HT-29 (cell line): ENCODE measurements at places on chromosomes 16 and 17. TPM values are rescaled to one million over a fixed set of nuclear protein-coding genes. Genes with fewer than 3 reads are reported as not detected.

- DNase-seq: no peak
These were observed 167.1 kb upstream of the FOXF1 start for GRCh38 chr16:86343027-86343795.

The OSGIN1 gene
- 14.2 and 16.1 TPM in 2 replicates for total RNA-seq

DNA sequence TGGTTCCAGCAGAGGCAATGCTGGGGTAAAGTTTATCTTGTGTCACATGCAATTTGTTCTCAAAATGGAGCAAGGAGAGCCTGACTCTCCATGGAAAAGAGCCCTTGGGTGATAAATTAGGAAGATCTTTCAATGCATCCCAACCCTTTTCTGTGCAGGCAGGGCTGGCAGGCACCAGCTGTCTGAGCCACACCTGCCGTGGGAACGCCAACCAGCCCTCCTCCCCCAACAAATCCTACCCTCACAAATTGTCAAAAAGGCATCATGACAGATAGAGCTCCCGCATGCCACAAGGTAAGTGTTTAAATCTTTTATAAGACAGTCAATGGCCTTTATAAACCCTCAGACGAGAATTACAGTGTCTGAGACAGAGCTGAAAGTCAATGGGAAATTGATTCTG, 418.5 kb upstream of the CDH5 start:
- DNase-seq: no peak

DNA sequence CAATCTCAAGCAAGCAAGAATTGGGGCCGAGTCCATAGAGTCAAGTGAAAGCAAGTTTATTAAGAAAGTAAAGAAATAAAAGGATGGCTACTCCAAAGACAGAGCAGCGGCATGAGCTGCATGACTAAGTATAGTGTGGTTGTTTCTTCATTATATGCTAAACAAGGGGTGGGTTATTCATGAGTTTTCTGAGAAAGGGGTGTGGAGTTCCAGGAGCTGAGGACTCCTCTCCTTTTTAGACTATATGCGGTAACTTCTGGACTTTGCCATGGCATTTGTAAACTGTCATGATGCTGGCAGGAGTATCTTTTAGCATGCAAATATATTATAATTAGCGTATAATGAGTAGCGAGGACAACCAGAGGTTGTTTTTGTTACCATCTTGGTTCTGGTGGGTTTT, 819.9 kb downstream of the KCNJ2 start:
- no peak for DNase-seq

The CA4 gene
- 0.10 TPM in 1 of 2 replicates, not detected in the other for total RNA-seq

The ECI1 gene
- 160 and 162 TPM in 2 replicates for total RNA-seq

DNA sequence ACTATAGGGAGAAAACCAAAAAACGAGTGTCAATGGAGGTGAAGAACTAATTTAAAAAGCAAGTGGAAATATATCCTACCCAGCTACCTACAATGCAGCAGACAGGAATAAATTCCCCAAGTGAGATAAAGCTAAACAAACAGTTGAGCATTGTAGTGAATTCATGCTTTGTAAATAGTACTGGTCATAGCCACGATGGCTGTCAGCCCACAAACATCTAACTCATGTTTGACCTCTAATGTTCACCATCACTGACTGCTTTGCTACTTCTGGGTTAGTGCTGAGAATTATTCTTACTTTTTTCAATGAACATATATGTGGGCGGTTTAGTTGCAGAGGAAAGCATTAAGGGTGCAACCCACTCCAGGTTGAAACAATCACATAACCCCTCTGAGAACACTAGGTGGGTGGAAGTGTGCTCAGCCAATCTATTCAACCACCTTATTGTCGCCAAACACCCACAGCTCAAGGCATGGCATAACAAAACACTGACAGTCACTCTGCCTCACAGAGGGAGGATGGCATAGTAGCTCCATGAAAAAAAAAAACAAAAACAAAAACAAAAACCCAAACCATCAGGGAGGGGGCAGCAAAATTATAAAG, 264.1 kb downstream of the ZFHX3 start:
- DNase-seq: no peak

DNA sequence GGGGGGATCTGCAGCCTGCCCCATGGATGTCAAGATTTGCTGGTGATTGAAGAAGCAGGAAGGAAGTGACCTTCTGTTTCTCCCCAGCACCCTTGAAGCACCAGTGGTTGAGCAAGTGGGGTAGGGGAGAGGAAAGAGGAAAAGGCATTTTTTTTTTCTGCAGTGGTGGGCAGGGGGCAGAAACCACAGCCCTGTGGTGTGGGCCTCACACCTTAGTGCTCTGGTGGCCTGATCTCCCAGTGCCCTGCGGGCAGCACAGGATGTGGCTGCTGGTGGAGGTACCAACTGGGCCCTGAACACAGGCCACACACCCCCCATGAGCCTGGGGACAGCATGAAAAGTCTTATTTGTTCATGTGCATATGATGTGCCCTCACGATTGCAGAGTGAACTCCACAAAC, 7.1 kb downstream of the ITGAD start:
- DNase-seq: no peak

DNA sequence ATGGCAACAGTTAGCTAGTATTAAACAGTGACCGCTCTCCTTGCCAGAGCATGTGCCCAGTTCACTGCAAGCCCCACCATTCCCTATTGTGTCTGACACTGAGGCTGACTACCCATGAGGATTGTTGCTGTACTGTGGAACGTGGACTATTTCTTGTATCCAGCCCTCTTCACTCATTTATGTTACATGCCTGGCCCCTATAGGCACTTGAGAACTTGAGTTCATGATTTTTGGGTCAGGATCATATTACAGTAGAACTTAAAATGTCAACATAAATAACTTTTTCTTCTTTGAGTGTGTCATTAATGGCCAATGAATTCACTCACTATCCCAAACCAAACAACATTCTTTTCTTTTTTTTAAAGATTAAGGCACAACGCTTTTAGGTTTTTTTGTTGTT, 55.7 kb downstream of the LYRM1 start:
- DNase-seq: no peak

- DNase-seq: no peak
These were observed 4.1 kb downstream of the INPP5K start for GRCh38 chr17:1512351-1512750.

DNA sequence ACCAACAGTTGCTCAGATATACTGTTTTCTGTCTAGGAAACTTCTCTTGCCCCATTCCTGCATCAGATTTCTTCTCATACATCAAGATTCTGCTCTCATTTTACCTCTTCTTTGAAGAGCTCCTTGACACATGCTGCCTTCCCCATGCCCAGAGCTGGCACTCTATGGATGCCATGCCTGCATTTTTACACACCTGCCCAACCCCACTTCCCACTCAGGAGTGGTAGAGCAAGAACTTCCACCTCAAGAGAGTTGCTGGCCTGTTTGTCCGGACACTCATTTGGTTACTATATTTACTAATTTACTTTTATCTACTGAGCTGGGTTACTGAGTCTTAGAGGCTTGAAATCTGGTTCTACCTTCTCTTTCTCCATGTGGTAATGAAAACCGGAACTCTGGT, 98.3 kb upstream of the HLF start:
- DNase-seq: no peak

The CHAD gene
- not detected in 2 replicates for total RNA-seq

The HCFC1R1 gene
- total RNA-seq: 32.0 and 39.4 TPM in 2 replicates

The DNAI2 gene
- total RNA-seq: not detected in 2 replicates

DNA sequence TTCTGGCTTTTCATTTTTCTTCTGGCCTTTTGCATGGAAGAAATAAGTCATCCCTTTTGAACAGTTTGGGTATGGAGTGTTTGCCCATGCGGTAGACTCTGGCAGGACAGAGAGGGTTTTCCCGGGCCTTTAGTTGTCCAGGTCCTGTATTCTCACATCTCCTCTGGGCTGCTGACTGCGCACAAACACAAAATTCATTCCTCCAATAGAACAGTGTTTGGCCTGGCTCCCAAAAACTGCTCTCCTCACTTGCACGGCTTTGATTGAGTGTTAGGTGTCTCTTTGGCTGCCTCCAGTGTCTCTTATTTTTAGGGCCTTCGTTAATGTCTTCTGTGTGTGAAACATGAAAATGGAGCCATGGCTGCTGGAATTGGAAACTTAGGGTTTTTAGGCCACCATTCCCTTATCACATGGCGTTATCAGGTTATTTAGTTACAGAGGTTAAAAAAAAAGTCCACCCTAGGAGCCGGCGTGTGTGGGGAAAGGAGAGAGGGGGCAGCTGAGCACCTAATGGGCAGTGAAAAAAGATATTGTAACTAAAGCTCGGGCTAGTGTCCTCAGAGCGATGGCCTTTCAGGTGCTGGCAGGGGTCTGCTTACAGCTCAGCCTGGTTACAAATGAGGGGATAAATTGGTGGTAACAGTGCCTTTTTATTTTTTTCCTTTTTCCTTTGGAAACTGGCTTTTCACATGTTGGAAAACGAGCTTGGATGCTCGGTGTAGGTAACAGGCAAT, 47.3 kb downstream of the PRKCA start:
- no peak for DNase-seq

The RUNDC3A gene
- total RNA-seq: 0.16 and 0.36 TPM in 2 replicates

GRCh38 chr16:78866521-78866920, 734.0 kb downstream of the MAF start:
- DNase-seq: no peak

- no peak for DNase-seq
These were observed 1.5 kb downstream of the ZNF205 start for GRCh38 chr16:3113765-3114479.

GRCh38 chr16:66566051-66566901, at the start of gene CMTM1:
TSS of gene CMTM1 (plus strand) at chr16:66566439. CDS start at chr16:66566514, 75 bp downstream.
- no peak for DNase-seq

DNA sequence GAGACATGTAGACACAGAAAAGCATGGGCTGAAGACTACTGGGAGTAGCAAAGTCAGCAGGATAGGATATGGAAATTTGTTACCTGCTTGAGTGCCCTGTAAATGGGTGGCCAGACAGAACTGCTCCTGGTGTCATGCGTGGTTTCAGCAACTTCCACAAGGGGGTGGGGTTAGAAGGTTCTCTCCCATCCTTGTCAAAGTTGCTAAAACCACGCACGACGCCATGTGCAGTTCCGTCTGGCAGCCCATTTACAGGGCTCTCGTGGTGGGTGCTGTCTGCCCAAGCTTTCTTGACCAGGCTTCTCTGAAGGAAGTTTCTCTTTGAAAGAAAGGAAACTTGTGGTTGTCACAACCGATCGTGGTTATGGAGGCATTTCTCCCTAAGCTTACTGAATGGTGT, 6.9 kb upstream of the DBNDD1 start:
- DNase-seq: no peak
